ENCODE measurements at places on chromosomes 7 and 10.

GRCh38 chr10:63414481-63415260, 51.1 kb downstream of the JMJD1C start:
- DNase-seq: no peak

DNA sequence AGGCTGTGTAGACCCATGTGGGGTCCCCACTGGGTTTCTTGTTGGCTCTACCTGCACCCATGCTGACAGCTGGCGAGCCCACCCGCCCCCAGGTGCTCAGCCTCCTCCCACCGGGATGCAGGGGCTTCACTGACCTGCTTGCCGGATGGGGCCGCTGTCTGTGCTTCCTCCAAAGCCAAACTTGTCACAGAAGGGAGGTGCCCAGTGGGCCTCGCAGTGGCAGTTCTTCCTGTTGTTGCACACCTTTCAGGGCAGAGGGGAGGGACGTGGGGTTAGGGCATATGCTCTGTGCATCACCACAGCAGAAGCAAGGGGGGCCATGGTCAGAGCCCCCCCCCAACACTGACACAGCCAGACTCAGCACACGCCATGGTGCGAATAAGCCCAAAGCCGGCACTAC, 146.5 kb downstream of the FANK1 start:
- DNase-seq: no peak

DNA sequence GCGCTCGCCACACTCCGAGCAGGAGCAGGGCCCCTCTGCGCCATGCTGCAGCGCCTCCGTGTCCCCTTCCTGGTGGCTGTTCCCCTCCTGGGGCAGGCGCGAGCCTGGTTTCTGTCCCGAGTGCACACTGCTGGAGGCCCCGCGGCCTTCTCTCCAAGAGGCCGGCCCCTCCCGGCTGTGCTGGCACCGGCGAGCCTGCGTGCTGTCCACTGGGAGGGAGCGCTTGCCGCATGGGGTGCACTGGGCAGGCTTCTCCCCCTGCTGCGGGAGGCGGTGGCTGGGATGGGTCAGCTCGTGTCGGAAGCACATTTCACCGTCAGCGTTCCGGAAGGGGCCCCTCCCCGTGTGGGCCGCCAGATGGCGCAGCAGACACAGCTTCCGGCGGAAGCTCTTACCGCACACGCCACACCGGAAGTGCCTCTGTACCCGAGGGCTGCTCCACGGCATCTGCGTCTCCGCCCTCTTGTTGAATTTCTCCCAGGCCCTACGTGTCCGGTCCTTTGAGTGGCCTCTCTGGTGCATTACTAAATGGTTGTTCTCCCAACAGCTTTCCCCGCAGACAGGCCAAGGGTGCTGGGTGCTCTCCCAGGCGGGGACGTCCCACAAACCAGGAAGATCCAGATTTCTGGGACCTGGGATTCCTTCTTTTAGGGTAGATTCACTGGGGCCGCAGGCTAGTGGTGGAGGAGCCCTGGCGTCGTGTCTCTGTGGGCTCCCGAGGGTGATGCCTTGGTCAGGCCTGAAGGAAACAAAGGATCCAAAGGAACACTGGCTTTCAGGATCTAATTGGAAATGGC, 18.7 kb downstream of the ZNF786 start:
- no peak for DNase-seq

GRCh38 chr10:88800152-88801125, 2.1 kb upstream of the LIPM start:
- no peak for DNase-seq

DNA sequence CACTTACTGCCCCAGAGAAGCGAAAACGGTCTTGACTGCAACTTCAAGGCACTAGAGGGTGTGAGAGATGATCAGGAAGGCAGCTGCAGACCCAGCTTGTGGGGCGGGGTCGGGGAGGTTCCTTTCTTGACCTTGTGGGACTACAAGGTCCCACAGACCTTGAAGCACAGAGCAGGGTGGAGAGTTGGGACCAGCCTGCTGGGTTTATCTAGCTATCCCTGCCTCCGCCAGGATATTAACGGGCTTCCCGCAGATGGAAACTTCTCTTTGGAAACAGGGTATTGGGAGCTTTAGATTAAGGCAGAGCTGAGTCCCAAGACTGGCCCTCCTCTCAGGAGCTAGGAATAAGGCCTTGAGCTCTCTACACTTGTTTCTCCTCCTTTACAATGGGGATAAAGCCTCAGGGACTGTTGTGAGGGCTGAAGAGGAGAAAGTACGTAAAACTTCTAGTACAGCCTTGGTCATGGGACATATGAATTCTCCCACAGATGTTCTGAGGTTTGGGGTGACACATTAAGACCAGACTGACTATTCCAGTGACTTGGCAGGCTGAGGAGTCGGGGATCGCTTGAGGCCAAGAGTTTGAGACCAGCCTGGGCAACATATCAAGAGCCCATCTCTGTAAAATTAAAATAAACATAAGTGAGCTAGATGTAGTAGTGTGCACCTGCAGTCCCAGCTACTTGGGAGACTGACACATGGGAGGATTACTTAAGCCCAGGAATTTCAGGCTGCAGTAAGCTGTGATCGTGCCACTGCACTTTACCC, 153.2 kb downstream of the CDH23 start:
- DNase-seq: no peak

DNA sequence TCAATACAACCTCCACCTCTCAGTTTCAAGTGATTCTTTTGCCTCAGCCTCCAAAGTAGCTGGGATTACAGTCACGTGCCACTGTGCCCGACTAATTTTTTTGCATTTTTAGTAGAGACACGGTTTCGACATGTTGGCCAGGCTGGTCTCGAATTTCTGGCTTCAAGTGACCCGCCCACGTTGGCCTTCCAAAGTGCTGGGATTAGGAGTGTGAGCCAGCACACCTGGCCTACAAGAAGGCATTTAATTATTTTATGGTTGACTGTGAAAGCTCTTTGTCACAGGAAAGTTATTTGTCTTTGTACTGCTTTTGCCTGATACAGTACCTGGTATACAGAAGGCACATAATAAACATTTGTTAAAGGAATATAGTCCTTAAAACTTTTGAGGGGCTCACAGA, 12.9 kb downstream of the MYOZ1 start:
- no peak for DNase-seq

GRCh38 chr7:110870926-110871325, 220.0 kb upstream of the LRRN3 start:
- DNase-seq: no peak
